ENCODE measurements at places on chromosomes 4 and X. TPM values are rescaled to one million over a fixed set of nuclear protein-coding genes. Genes with fewer than 3 reads are reported as not detected.

- no peak for DNase-seq
- no peaks in the 10 kb centered on the region for H3K4me1 ChIP-seq
- H3K4me3 ChIP-seq: no peak overlapping the region
- no peak overlapping the region for H3K27ac ChIP-seq
Observed at GRCh38 chr4:69708211-69708610, 52.2 kb downstream of the SULT1B1 start.

DNA sequence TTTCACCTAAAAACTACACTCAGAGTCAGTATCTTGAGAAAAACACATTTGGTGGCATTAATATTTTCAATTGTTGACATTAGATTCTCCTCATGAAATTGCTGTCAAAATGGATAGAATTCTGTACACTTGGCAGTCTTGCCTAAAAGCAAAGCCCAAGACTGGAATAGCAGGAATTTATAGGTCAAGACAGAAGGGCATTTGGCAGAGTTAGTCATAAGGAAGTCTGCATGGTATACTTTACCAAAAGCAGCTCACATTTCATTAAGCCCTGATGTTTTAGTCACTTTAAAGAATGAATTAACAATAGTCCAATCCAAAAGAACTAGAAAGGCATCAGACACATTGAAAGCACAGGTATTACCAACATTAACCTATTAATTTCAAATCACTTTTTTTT, 7.1 kb downstream of the CCDC160 start:
- peaks cover 6% of the 10 kb centered on the region for H3K36me3 ChIP-seq
- no peak for DNase-seq
- no peak overlapping the region for H3K4me3 ChIP-seq
- H3K27me3 ChIP-seq: no peaks in the 10 kb centered on the region

GRCh38 chr4:119210775-119211174, 1.7 kb upstream of the USP53 start:
- peaks cover 16% of the 10 kb centered on the region for H3K27me3 ChIP-seq
- H3K4me3 ChIP-seq: no peak overlapping the region
- peaks cover 17% of the 10 kb centered on the region for H3K4me1 ChIP-seq
- no peak overlapping the region for H3K27ac ChIP-seq
- no peaks in the 10 kb centered on the region for H3K36me3 ChIP-seq

GRCh38 chr4:168784786-168785461, 225.1 kb downstream of the CBR4 start:
- no peaks in the 10 kb centered on the region for H3K36me3 ChIP-seq
- peak; percentile 89 for DNase-seq
- peaks cover 48% of the 10 kb centered on the region for H3K4me1 ChIP-seq
- peak overlapping the region; percentile 93 for H3K27ac ChIP-seq
- peak overlapping the region; percentile 9 for H3K4me3 ChIP-seq

- no peak overlapping the region for H3K27ac ChIP-seq
- no peaks in the 10 kb centered on the region for H3K36me3 ChIP-seq
- DNase-seq: no peak
- no peak overlapping the region for H3K4me3 ChIP-seq
Observed at GRCh38 chr4:10655968-10656367, 28.6 kb downstream of the CLNK start.

GRCh38 chr4:10163296-10163695, 46.7 kb upstream of the WDR1 start:
- no peaks in the 10 kb centered on the region for H3K36me3 ChIP-seq
- no peak for DNase-seq
- H3K27me3 ChIP-seq: no peaks in the 10 kb centered on the region
- H3K4me1 ChIP-seq: no peaks in the 10 kb centered on the region
- H3K4me3 ChIP-seq: no peak overlapping the region
- no peak overlapping the region for H3K27ac ChIP-seq

- no peaks in the 10 kb centered on the region for H3K36me3 ChIP-seq
- no peaks in the 10 kb centered on the region for H3K4me1 ChIP-seq
- no peak for DNase-seq
Observed at GRCh38 chr4:67575232-67576058, 16.9 kb downstream of the STAP1 start.

DNA sequence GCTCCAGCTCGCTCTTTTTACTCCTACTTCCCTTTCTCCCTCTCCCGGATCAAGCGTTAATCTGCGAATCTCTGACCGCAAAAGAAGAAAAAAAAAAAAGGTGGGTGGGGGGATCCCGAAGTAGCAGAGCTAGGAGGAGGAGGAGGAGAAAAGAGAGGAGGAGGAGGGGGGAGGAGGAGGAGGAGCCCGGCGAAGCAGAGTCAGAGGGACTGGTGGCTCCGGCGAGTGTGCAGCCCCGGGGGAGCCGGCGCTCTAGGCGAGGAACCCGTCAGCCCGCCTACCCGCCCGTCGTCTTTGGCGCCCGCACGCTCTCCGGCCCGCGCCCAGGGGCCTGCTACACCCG, at the start of gene NHSL2:
Gene NHSL2 (plus strand): TSS at position 203 of the 343 bp plus-strand sequence.
- H3K4me1 ChIP-seq: no peaks in the 10 kb centered on the region
- no peak within 1 kb of the TSS for H3K27ac ChIP-seq
- DNase-seq: peak; percentile 73

DNA sequence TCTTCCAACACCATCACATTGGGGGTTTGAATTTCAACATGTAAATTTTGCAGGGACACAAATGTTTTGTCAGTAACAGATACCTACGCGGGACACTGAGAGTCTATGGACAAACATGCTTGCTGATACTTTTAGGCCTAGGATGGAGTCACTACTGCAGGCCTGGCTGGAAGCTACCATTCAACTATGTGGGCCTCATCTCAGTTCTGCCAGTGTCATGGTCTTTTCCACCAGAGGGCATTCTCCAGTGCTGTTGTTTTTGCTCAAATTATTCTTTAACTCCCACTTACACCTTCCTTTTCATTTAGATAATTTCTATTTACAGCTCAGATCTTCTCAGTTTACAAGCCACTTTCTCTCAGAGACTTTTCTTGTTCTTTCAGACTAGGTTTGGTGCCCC, 7.0 kb upstream of the ANK2 start:
- H3K4me1 ChIP-seq: peaks cover 11% of the 10 kb centered on the region
- H3K36me3 ChIP-seq: no peaks in the 10 kb centered on the region
- no peak overlapping the region for H3K27ac ChIP-seq
- no peak overlapping the region for H3K4me3 ChIP-seq

GRCh38 chr4:14446904-14447303, 555.4 kb upstream of the CPEB2 start:
- no peaks in the 10 kb centered on the region for H3K36me3 ChIP-seq
- H3K4me1 ChIP-seq: peaks cover 4% of the 10 kb centered on the region
- no peak overlapping the region for H3K4me3 ChIP-seq
- H3K27me3 ChIP-seq: no peaks in the 10 kb centered on the region
- DNase-seq: no peak

- no peaks in the 10 kb centered on the region for H3K36me3 ChIP-seq
- peak overlapping the region; percentile 89 for H3K4me3 ChIP-seq
- peak; percentile 22 for DNase-seq
Observed at GRCh38 chr4:165326831-165327210, 648 bp upstream of the MSMO1 start.

DNA sequence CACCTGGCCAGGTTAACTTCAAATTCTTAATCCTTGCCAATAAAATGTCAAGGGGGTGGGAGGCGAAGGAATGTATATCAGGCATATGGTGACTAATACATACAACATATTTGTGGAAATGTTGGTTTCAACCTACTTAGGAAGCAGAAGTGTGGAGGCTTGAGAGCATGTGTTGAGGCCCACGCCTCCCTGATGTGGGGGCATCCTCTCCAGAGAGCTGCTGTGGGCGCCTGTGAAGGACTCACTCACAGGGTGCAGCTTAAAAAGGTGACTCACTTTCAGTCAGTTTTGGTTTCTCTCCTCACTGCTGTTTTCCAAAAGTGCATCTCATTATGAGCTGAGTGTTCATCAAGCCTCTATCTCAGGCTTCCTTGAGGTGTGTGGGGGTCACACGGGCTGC, 27.5 kb downstream of the LNX1 start:
- H3K4me1 ChIP-seq: peaks cover 3% of the 10 kb centered on the region
- H3K36me3 ChIP-seq: no peaks in the 10 kb centered on the region

- no peak overlapping the region for H3K4me3 ChIP-seq
- no peak for DNase-seq
- no peaks in the 10 kb centered on the region for H3K27me3 ChIP-seq
- H3K27ac ChIP-seq: no peak overlapping the region
- H3K36me3 ChIP-seq: no peaks in the 10 kb centered on the region
Observed at GRCh38 chrX:10108288-10108687, 48.5 kb upstream of the CLCN4 start.

- H3K36me3 ChIP-seq: peaks cover 8% of the 10 kb centered on the region
- H3K4me3 ChIP-seq: no peak overlapping the region
- H3K4me1 ChIP-seq: peaks cover 6% of the 10 kb centered on the region
Observed at GRCh38 chr4:26992657-26993361, 132.2 kb downstream of the STIM2 start.

- H3K4me3 ChIP-seq: no peak overlapping the region
- no peak for DNase-seq
- no peaks in the 10 kb centered on the region for H3K27me3 ChIP-seq
- H3K36me3 ChIP-seq: no peaks in the 10 kb centered on the region
- no peaks in the 10 kb centered on the region for H3K4me1 ChIP-seq
Observed at GRCh38 chrX:28278251-28278650, 297.0 kb upstream of the DCAF8L1 start.

GRCh38 chr4:108352664-108353308, 184.1 kb upstream of the LEF1 start:
- H3K27me3 ChIP-seq: no peaks in the 10 kb centered on the region
- no peak overlapping the region for H3K4me3 ChIP-seq
- no peak overlapping the region for H3K27ac ChIP-seq

- DNase-seq: no peak
- H3K27me3 ChIP-seq: no peaks in the 10 kb centered on the region
- H3K4me3 ChIP-seq: no peak overlapping the region
- no peaks in the 10 kb centered on the region for H3K4me1 ChIP-seq
- no peaks in the 10 kb centered on the region for H3K36me3 ChIP-seq
- H3K27ac ChIP-seq: no peak overlapping the region
Observed at GRCh38 chr4:186307916-186308315, 41.9 kb downstream of the F11 start.

GRCh38 chr4:121773883-121774282, 8.9 kb upstream of the SMIM43 start:
- H3K4me3 ChIP-seq: no peak overlapping the region
- no peak overlapping the region for H3K27ac ChIP-seq
- H3K27me3 ChIP-seq: peaks cover 22% of the 10 kb centered on the region

DNA sequence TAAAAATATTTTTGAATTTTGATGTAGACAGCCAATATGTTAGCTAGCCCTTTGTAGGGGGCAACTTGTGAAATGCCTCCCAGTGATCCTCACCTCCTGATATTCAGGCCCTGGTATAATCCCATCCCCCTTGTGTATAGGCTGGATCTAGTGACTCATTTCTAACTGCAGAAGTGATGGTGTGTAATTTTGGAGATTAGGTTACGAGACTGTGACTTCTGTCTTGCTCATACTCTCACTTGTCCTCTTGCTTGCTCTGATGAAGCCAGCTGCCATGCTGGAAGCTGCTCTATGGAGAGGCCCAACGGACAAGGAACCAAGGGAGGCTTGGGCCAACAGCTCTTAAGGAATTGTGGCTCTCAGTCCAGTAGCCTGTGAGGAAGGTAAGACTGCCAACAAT, 61.7 kb downstream of the GPR82 start:
- H3K4me3 ChIP-seq: no peak overlapping the region
- no peaks in the 10 kb centered on the region for H3K27me3 ChIP-seq
- DNase-seq: no peak
- no peaks in the 10 kb centered on the region for H3K36me3 ChIP-seq
- H3K27ac ChIP-seq: no peak overlapping the region

DNA sequence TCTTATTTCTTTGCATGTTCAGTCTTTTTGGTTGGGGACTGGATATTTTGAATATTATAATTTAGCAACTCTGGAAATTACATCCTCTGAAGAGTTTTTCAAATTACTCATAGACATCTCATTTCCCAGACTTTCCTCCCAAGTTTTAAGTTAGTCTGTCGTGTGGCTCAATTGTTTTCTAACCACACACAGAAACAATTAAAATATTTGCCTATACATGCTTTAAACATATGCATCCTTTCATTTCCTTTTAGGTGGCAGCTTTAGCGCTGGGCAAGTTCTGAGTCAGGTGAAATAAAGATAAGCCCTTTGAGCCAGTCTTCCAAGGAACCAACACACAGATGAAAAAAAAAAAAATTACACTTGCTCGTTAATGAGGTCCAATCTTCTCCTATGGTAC, 307.0 kb upstream of the SPOCK3 start:
- DNase-seq: no peak
- H3K36me3 ChIP-seq: no peaks in the 10 kb centered on the region
- H3K4me3 ChIP-seq: no peak overlapping the region
- H3K4me1 ChIP-seq: no peaks in the 10 kb centered on the region
- no peak overlapping the region for H3K27ac ChIP-seq

- no peak for DNase-seq
- no peaks in the 10 kb centered on the region for H3K36me3 ChIP-seq
- no peak overlapping the region for H3K27ac ChIP-seq
- no peaks in the 10 kb centered on the region for H3K4me1 ChIP-seq
- H3K4me3 ChIP-seq: no peak overlapping the region
Observed at GRCh38 chrX:46152756-46153155, 392.5 kb downstream of the ZNF674 start.

DNA sequence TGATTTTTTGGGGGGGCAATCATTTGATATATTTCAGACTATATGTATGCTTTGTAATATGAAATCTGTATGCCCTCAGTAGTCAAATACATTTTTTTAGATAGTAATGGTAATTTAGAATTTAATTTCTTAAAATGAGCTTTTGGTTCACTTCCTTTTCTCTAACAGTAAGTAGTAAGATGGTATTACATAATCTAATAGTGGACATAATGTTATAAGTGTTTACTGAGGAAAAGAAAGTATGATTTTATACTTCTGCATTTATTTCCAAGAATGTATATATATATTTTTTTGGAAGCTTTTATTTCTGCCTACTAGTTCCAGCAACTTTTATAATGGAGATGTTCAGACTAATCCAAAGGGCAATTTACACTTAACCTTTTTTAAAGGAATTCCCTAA, 1450.7 kb upstream of the TENM3 start:
- H3K4me1 ChIP-seq: peaks cover 10% of the 10 kb centered on the region
- no peak for DNase-seq
- no peak overlapping the region for H3K27ac ChIP-seq
- no peaks in the 10 kb centered on the region for H3K27me3 ChIP-seq
- H3K4me3 ChIP-seq: no peak overlapping the region
- no peaks in the 10 kb centered on the region for H3K36me3 ChIP-seq

STATH gene
- total RNA-seq: not detected

UGT2B7 gene
- not detected for total RNA-seq

GUCY1A1 gene
- total RNA-seq: 2.5 TPM

MXRA5 gene
- total RNA-seq: 0.50 TPM

VCX gene
- not detected for total RNA-seq

ACE2 gene
- total RNA-seq: 0.17 TPM

SNCA gene
- 5.6 TPM for total RNA-seq

SPANXN3 gene
- not detected for total RNA-seq

SCRG1 gene
- total RNA-seq: 0.37 TPM
